ENCODE measurements at places on chromosomes 2 and 18.

- no peak for DNase-seq
Observed at GRCh38 chr2:215833531-215834162, 179.7 kb downstream of the MREG start.

GRCh38 chr2:73085691-73086090, 14.2 kb upstream of the SFXN5 start:
- DNase-seq = no peak

DNA sequence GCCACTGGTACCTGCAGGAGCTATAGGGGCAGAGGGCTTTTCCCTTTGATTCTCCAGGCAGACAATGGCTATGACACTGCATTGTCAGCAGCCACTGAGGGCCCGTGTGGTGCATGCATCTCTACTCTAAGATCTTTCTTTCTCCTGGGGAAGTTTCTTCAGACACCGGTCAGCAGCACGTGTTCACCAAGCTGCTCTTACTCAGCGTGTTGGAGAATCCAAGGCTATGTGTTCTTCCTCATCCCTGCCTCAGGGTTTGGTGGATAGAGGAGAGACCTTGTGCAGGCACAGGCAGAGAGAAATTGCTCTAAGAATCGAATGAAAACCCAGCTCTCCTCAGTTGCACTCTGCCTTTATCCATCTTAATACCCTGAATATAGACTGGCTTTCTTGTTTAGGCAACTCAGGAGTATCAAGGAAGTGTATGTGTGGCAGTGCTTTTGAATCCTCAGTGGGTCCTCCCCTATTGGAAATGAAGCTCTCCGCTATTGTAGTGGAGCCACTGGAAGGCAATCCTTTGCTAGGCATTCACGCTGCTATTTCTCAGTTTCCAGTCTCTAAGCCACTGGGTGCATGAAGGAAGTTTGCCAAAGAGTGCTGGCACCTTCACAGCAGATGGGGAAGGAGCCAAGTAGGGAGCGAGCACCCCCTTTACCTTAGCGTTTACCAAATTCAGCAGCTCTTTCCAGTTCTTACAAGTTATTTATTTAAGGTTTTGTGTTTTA, 86.9 kb upstream of the EML6 start:
- no peak for DNase-seq

DNA sequence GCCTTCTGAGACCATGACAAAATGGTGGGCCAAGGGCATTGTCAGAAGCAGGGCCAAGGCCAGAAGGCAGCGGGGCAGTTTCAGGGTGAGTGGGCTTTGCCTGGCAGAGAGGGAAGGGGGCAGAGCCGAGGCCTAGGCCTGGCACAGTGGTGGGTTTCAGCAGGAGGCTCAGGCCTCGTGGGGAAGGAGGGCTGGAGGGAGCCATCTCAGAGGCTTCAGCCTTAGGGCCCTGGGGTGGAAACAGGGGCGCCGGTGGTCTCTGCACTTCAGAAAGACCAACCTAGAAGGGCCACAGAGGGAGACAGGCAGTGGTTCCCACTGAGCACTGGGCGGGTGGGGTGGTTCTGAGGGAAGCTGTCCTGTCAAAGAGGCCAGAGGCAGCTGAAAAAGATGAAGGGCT, 58.0 kb upstream of the SMAD7 start:
- no peak for DNase-seq

DNA sequence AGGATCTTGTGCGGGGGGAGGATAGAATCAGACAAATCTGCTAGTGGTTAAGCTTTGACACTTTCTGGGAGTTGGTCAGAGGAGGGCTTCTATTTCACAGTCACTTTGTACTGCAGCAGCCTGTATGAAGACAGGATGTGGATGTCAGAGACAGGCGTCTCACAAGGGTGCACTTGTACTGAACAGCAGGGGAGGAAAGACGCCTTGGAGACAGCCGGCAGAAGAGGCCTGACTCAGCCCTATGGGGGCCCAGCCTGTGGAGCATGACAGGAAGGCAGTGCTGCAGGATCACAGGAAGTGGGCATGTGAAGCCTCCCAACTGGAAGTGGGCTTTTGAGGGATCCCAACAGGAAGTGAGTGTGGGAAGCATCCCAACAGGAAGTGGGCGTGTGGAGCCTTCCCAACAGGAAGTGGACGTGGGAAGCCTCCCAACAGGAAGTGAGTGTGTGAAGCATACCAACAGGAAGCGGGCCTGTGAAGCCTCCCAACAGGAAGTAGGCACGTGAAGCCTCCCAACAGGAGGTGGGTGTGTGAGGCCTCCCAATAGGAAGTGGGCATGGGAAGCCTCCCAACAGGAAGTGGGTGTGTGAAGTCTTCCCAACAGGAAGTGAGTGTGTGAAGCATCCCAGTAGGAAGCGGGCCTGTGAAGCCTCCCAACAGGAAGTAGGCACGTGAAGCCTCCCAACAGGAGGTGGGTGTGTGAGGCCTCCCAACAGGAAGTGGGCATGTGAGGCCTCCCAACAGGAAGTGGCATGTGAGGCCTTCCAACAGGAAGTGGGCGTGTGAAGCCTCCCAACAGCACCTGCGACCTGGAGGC, 212.3 kb downstream of the SNTG2 start:
- DNase-seq = no peak

- DNase-seq = no peak
Observed at GRCh38 chr2:234961784-234962183, 10.0 kb downstream of the SH3BP4 start.

- DNase-seq = no peak
Observed at GRCh38 chr2:120150040-120150482, 73.1 kb downstream of the TMEM185B start.

DNA sequence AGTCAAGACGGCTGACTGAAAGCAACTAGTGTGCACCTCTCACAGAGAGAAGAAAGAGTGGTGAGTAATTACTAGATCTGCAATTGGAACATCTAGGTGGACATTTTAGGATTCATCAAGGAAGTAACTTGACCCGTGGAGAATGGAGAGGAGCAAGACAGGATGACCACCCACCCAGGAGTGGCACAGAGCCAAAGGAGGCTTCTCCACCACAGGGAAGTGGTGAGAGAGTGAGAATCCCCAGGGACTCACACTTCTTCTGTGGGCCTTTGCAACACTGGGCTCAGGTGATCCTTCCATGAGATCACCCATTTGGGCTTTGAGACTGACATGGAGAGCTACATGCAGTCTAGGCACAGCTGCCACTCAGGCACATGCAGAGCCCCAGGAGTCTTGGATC, 132.8 kb upstream of the GALNT5 start:
- no peak for DNase-seq

- no peak for DNase-seq
Observed at GRCh38 chr2:220916931-220917330, 655.2 kb downstream of the EPHA4 start.

GRCh38 chr2:30565851-30566358, 118.9 kb downstream of the LCLAT1 start:
- DNase-seq = no peak

DNA sequence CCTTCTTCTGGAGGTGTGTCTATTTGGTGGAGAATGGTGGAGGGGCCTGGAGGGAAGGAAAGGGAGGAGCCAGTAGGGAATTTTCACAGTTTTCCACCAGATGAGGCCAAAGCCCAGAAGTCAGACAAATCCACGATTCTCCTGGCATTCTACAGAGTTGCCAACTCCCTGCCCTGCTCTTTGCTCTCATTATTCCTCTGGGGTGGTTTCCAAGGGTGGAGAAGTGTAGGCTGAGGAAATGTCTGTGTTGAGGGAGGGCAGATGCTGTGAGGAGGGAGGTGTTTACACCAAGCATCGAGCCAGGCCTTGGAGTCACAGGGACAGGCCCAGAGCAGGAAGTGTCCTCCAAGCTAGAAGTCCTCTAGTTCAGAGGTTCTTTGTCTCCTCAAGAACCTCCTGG, 124.1 kb upstream of the LGALSL start:
- DNase-seq = no peak

GRCh38 chr2:162458240-162458639, 114.3 kb downstream of the GCA start:
- DNase-seq = no peak

DNA sequence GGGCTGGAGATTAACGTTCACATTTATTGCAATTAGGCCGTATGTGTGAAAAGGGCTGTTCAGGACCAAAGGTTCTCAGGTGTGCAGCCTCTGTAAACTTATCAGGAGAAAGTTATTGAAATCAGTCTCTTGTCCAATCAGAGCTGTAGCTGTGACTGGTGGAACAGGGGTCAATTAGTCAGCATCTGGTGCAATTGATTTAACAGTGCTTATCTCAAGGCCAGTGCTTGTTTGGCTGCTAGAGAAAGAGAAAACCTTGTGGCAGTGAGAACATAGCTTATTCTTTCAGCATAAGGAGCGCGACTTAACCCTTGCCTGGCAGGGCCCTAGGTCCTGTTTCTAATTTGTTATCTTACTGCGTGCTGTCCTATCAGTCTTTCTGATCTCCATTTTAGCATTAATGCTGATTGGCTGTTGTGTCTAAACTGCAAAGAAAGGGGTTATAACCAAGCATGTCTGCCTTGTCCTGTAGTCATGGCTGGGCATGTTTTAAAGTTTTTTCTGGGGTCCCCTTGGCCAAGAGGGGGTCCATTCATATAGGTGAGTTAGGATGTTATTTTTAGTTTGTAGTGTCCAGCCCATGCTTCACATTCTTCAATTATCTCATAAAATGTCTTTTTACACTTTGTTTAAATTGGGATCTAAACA, 66.4 kb downstream of the CYB5A start:
- no peak for DNase-seq
